ENCODE measurements at places on chromosomes 16 and 17.

GRCh38 chr17:61981323-61981722 is 53.5 kb upstream of the INTS2 start:
- DNase-seq: no peak

- DNase-seq: peak; percentile 82
These were observed 10.5 kb downstream of the ST3GAL2 start for GRCh38 chr16:70428178-70428998.

GRCh38 chr17:77961741-77962140 is 3.2 kb downstream of the TNRC6C start:
- no peak for DNase-seq

DNA sequence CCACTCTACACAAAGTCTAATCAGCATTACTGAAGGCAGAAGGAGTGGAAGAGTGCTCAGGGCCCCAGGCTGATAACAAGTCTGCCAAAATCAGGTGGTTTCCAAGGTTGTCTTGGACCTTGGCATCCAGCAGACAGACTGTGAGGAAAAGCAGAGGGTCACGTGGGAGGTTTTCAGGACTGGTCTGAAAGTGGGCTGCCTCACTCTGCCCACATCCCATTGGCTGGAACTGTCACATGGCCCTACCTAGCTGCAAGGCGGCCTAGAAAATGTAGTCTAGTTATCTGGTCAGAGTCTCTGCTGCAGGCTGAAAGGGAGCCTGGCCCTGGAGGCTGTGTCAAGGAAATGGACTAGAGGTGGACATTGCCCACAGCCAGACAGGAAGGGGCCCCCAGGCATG is 310.7 kb upstream of the ASIC2 start:
- no peak for DNase-seq

GRCh38 chr17:51647826-51648225 is 387.5 kb downstream of the UTP18 start:
- DNase-seq: no peak

GRCh38 chr17:28748852-28749515 is 5.2 kb downstream of the TRAF4 start:
- no peak for DNase-seq

- peak; percentile 99 for DNase-seq
These were observed 67.0 kb downstream of the CENPV start for GRCh38 chr17:16286009-16286946.

DNA sequence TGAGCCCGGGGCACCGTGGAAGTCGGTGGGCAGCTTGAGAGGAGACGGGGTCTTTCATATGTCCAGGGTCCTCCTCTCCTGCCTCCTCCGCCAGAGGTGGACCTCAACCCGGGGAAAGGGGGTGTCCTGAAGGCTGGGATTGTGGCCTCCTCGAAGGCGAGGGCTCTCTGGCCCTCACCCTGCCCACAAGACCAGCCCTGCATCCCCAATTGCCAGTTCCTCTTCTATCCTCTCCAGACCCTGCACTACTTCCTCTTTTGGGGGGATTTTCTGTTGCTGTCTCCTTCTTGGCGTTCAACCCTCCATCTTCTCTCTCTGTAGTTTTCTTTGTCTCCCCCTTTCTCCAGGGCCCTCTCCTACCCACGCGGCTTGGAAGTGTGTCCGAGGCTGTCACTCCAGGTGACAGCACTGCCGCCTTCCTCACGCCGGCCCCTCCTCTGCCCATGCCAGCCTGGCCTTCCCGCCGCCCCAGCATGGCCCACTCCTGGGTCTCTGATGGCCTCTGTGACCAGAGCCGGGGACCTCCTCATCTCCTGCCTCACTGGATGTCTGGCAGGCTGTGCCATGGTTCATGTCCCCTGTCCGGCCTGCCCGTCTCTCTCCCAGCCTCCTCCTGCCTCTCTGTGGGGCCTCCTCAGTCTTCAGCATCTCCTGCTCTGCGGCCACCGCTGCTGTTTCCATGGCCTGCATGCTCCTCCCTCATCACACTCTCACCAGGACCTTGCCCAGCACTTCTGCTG is 2.4 kb upstream of the ITGAX start:
- no peak for DNase-seq

DNA sequence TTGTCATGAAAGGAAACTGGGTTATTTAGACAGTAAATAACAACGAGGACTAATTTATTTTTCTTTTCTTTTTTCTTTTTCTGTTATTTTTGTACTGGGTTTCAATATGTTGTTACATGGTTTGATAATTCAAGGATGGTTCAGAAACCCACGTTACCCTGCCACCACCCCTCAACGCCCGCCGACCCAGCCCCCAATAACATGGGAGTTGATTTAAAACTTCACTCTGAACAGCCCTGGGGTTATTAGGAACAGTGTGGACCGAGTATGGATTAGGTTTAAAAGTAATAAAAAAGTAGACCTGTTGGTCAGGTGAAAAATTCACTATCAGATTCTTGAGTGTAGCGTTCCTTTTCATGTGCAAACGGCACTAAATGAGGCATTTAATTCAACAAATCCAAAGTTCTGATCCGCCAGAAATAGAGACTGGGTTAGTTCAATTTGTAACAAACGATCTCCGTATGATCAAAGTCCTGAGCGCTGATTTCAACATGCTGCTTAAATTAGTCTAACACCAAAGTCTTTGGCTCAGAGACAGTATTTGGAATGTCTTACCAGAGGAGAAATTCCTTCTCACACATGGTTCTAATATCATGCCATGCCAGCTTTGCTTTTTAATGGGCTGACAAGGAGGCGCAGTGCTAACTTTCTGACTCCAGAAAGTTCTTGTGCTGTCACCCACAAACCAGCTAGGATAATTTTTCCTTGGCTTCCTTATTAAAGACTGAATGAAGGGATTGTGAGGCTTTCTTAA is 173.1 kb upstream of the IRX3 start:
- peak; percentile 56 for DNase-seq

DNA sequence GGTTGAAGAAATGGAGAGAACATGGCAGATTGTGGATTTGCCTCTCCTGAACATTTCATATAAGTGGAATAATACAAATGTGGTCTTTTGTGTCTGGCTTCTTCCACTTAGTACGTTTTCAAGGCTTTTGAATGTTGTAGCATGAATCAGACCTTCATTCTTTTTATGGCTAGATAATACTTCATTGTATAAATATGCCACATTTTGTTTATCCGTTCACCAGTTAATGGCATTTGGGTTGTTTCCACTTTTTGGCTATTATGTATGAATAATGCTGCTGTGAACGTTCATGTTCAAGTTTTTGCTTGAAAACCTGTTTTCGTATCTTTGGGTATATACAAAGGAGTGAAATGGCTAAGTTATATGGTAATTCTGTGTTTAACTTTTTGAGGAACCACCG is 130.4 kb downstream of the TANC2 start:
- peak; percentile 33 for DNase-seq

Measured in astrocyte of the cerebellum (primary cell).